ENCODE measurements at places on chromosomes 7 and 10.

DNA sequence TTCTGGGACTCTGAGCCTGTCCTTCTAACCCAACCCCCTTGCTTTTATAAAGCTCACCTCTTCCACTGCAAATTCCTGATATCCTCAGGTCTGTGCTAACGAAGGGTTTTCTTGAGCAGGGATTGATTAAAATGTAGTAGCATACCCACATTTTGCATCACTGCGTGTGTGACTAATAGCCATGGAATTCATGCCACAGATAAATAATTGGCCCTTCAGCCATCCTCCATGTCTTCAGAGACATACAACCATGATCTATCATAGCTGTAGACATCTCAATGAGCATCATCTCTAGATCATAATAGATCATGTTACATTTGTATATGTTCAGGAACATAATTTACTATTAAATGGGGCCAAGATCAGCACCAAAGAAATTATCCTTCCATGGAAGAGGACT is 990.3 kb downstream of the KCNMA1 start:
- no peak for DNase-seq

- DNase-seq: no peak
Observed at GRCh38 chr7:139820089-139820488, 9.0 kb upstream of the TBXAS1 start.

GRCh38 chr10:8312781-8313180 is 258.3 kb downstream of the GATA3 start:
- DNase-seq: no peak

- no peak for DNase-seq
Observed at GRCh38 chr7:38628630-38629385, 2.4 kb downstream of the AMPH start.

- DNase-seq: no peak
Observed at GRCh38 chr7:93957767-93958166, 36.2 kb downstream of the GNG11 start.

GRCh38 chr7:146150153-146150552 is 33.6 kb downstream of the CNTNAP2 start:
- no peak for DNase-seq

- DNase-seq: no peak
Observed at GRCh38 chr10:133088956-133089800, 1.5 kb downstream of the ADGRA1 start.

- peak; percentile 1 for DNase-seq
Observed at GRCh38 chr10:50275650-50276235, 24.4 kb upstream of the ASAH2 start.

DNA sequence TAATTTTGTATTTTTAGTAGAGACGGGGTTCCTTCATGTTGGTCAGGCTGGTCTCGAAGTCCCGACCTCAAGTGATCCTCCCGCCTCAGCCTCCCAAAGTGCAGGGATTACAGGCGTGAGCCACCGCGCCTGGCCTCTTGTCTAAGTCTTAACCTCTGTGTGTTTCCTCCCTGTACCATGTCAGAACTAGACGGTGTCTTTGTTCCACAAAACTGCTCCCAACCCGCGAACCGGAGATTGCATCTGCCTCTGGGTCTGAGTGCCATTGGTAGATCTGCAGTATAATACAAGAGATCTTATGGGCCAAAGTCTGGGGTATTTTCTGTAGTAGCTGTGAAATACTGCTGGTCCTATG is 1.3 kb upstream of the EEF1AKMT2 start:
- DNase-seq: no peak

- no peak for DNase-seq
Observed at GRCh38 chr7:30010021-30010420, 16.5 kb downstream of the FKBP14 start.

- no peak for DNase-seq
Observed at GRCh38 chr10:101558204-101558603, 29.9 kb downstream of the POLL start.

DNA sequence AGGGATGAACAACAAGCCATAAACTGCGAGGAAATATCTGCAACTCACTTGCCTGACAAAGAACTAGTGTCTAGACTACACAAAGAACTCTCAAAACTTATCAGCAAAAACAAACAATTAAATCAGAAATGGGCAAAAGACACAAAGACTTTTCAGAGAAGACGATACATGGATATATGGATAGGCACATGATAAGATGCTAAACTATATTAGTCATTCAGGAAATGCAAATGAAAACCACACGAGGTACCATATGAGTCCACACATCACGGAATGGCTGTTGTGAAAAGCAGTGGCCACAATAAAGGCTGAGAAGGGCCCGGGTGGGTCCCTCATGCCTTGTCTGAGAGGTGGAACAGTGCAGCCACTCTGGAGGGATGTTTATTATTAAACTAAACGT is 267.8 kb downstream of the WDR37 start:
- DNase-seq: no peak

DNA sequence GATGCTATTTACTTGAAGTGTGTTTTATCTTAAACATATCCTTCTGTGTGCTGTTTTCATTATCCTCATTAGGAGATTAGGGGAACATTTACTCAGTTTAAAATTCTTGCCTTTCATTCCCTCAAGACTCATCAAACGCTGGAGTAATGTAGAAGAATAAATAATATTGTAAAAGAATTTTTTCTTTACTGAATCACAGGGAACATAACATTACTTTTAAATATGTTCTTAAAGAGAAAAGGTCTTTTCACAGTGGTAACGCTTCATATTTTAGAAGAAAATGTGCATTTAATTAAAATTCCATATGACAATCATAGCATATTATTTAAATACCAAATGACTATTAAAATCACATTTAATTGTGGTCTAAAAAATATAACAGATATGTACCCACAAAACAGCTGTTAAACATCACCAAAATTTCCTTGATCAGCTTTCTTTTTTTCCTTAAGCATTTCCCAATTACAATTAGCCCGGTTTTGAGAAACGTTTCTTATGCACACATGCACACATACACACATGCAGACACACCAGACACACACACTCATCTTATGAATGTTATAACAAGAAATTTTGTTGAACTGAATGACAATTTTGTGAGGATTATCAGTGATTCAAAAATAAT is 102.0 kb upstream of the GLI3 start:
- no peak for DNase-seq

DNA sequence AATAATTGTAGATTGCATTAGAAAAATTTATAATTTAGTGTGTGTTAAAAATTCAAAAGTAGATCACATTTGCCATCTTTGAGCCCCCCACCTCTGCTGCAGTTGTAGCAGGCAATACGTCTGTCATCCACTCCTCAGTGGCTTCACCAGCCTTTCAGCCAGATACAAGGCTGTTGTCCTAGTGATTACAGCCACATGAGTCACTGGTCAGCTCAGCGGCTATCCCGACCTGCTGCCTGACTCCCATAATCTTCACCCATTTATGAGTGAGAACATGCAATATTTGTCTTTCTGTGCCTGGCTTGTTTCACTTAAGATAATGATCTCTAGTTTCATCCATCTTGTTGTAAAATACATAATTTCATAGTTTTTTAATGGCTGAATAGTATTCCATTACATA is 9.2 kb downstream of the OR2A5 start:
- DNase-seq: no peak

- no peak for DNase-seq
Observed at GRCh38 chr10:71060476-71061426, 151.6 kb upstream of the UNC5B start.

DNA sequence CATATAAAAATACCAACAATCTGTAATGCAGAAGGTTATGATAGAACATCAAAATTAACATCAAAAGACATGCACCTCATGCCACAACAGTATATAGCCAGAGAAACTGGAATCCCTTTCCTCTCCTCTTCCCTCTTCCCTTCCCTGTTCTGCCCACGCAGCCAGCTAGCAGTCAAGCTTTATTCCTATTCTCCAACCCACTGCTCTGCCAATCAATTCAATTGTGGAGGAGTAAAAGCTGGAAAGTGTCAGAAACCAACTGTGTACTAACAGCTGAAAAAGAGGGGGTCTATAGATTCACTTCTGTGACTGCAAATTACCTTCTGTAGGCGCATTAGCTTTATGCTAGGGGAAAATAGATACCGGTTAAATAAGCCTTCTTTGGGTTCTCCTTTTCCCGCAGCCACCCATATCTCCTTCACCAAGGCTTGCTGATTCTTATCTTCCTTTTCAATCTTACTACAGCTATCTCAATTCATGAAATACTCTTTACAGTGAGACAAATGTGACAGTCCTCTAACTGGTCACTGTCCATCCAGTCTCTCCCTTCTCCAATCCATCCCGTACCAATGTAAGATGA is 16.3 kb downstream of the ABI1 start:
- DNase-seq: no peak

DNA sequence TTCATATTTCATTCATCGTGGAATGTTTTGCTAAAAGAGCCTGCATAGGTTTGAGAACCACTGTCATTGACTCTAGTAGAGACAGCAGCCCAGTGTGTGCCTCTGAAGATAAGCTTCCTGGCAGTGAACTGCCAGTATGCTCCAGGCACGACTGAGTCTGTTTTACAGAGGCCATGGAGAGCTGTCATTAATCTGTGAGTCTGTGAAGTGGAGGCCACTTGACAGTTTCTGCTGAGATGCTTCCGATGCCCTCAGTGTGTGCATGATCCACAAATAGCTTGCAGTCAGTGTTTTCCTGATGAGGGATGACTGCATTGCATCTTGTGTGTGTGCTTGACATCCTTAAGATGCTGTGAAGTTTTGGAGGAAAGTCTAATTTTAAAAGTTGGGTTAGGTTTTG is 162.2 kb downstream of the PFKFB3 start:
- DNase-seq: no peak

GRCh38 chr7:77888998-77889397 is 90.4 kb downstream of the PHTF2 start:
- no peak for DNase-seq

GRCh38 chr7:100572949-100573675 is 588 bp downstream of the SAP25 start:
- no peak for DNase-seq

DNA sequence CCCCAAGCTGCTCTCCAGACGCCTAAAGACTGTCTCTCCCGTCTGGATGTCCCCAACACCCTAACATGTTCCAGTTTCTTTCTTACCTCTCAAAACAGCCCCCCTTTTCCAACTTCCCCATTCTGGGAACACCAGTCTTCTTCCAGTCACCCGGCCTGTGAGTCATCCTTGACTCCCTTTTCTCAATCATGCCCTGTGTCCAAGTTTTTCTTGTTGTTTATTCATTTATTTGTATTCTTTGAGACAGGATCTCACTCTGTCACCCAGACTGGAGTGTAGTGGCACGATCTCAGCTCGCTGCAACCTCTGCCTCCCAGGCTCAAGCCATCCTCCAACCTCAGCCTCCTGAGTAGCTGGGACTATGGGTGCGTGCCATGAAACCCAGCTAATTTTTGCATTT is 15.6 kb downstream of the SNX10 start:
- DNase-seq: no peak

- no peak for DNase-seq
Observed at GRCh38 chr10:8726779-8727084, 672.2 kb downstream of the GATA3 start.

DNA sequence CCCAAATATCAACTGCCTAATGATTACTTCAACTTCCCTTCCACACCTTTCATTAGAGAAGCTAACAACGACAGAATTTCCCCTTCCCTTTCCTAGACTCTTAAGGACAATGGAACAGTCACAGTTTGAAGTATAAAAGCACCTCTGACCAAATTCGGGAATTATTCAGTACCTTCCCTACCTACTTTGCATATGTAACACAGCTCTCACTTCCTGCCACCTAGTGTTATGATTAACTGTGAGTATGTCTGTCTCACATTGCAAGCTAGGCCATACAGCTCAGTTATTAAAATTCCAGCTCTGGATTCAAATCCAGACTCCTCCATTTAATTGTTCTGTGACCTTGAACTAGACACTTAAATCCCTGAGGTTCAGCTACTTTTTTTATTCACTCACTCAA is 44.8 kb upstream of the HPSE2 start:
- no peak for DNase-seq

- DNase-seq: no peak
Observed at GRCh38 chr7:136114966-136115762, 138.0 kb upstream of the MTPN start.
